ENCODE measurements at places on chromosomes 12 and 14. TPM values are rescaled to one million over a fixed set of nuclear protein-coding genes. Genes with fewer than 3 reads are reported as not detected.

The OTX2 gene
- total RNA-seq: not detected

The SVOP gene
- not detected for total RNA-seq

The MYF6 gene
- not detected for total RNA-seq

The PMCH gene
- not detected for total RNA-seq

The NRXN3 gene
- under 0.01 TPM for total RNA-seq

The OTUB2 gene
- total RNA-seq: 0.10 TPM

The RNF34 gene
- total RNA-seq: 54.4 TPM

The PPFIA2 gene
- total RNA-seq: not detected

The OVCH1 gene
- not detected for total RNA-seq

The GDF3 gene
- not detected for total RNA-seq

The CLEC1A gene
- 0.10 TPM for total RNA-seq

The NCAPD2 gene
- 7.5 TPM for total RNA-seq

The LRTM2 gene
- 0.10 TPM for total RNA-seq

The IFNG-AS1 gene
- 1.7 TPM for total RNA-seq
